ENCODE measurements at places on chromosomes 4 and X.

- DNase-seq: no peak
Observed at GRCh38 chrX:18441780-18442367, 16.5 kb downstream of the CDKL5 start.

GRCh38 chr4:15420642-15421041 lies 7.2 kb upstream of the C1QTNF7 start:
- DNase-seq: no peak

DNA sequence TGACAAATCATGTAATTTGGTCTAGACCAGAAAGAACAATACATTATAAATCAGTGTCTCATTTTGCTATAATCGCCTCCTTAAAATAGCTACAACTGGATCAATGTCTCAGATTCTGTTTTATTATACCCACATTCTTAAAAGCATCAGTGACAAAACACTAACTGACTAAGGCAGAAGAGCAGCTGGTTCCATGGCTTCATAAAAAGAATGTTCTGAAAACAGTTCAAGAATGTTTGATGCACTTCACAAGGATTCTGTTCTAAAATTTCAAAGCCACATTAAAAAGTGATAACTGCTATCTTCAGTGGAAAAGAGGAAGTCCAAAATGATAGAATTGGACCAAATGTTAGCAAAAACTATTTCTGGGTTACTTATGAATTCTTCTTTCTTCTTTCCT lies 69.8 kb downstream of the COL25A1 start:
- DNase-seq: no peak

GRCh38 chr4:151226004-151226932 lies 50.7 kb upstream of the PRSS48 start:
- no peak for DNase-seq

- no peak for DNase-seq
Observed at GRCh38 chr4:153529646-153530045, 63.5 kb downstream of the TMEM131L start.

GRCh38 chrX:97238632-97239031 lies 354.9 kb downstream of the RPA4 start:
- no peak for DNase-seq

DNA sequence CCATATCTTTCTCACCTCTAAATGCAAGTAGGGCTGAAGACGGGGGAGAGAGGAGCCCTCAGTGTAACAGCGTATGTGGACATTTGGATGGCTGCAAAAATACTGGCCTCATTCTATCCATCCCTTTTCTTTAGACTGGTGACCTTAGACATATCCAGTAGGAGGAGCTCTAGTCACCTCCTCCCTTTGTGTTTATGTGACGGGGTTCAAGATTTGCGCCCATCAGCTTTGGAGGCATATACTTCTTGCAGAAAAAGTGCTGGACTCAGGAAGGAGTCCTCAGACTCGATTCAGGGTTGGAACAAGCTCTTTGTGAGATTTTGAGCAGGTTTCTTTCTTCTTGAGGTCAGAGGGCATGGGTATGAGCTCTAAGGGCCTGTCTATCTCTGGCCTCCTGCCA lies 86.2 kb downstream of the MAMLD1 start:
- DNase-seq: no peak

GRCh38 chr4:138410266-138410665 lies 168.1 kb upstream of the SLC7A11 start:
- no peak for DNase-seq

GRCh38 chrX:53316111-53316859 lies 34.9 kb upstream of the IQSEC2 start:
- DNase-seq: no peak

GRCh38 chr4:69718396-69719271 lies 41.8 kb downstream of the SULT1B1 start:
- DNase-seq: no peak

GRCh38 chr4:78496021-78496643 lies 55.4 kb upstream of the ANXA3 start:
- no peak for DNase-seq

Data from substantia nigra (tissue), 51 donors.